HCT116 (cell line): ENCODE measurements at places on chromosomes 11 and 22. TPM values are rescaled to one million over a fixed set of nuclear protein-coding genes. Genes with fewer than 3 reads are reported as not detected.

DNA sequence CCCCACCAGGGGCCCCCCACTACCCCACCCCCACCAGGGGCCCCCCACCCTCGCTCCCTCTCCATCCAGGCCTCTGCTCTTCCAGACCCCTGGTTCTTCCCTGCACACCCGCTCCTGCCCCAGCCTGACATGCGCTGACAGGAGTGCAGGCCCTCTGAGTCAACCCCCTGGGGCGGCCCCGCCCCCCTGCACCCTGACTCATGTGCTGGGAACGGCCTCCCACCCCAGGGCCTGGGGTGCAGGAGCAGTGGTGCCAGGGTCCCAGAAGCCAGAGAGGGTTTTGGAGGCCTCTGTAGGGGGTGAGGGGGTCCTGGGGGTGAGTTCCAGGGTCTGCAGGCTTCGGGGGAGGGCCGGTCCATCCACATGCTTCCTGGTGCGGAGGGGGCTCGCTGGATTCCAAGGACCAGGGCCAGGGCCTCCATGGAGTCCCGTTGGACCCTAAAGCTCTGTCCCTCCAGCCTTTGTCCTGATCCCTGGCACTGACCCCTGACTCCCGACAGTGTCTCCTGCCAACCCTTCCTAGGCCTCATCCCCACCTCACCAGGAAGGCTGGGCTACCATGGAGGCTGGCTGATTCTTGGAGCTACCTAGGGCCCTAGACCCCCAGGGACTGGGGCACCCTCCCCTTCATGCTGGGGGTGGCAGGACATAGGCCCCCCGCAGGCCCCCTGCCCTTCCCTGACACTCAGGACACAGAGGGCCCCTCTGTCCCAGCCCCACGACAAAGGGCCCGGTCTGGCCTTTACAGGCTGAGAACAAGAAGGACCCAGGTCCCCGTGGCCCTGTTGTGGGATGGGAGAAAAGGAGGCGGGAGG, 583 bp upstream of the PKP3 start:
- H3K4me1 ChIP-seq = peaks cover 49% of the 10 kb centered on the region
- peak overlapping the region; percentile 98 for H3K27ac ChIP-seq
- peak overlapping the region; percentile 90 for H3K4me3 ChIP-seq
- H3K27me3 ChIP-seq = no peaks in the 10 kb centered on the region

- no peaks in the 10 kb centered on the region for H3K4me1 ChIP-seq
- no peak overlapping the region for H3K27ac ChIP-seq
Observed at GRCh38 chr11:83628622-83629355, 342.6 kb upstream of the CCDC90B start.

GRCh38 chr11:9459667-9460321, 1.0 kb upstream of the ZNF143 start:
- H3K36me3 ChIP-seq = no peaks in the 10 kb centered on the region
- peak overlapping the region; percentile 85 for H3K4me3 ChIP-seq
- no peaks in the 10 kb centered on the region for H3K27me3 ChIP-seq
- H3K27ac ChIP-seq = peak overlapping the region; percentile 92
- DNase-seq = peak; percentile 22

DNA sequence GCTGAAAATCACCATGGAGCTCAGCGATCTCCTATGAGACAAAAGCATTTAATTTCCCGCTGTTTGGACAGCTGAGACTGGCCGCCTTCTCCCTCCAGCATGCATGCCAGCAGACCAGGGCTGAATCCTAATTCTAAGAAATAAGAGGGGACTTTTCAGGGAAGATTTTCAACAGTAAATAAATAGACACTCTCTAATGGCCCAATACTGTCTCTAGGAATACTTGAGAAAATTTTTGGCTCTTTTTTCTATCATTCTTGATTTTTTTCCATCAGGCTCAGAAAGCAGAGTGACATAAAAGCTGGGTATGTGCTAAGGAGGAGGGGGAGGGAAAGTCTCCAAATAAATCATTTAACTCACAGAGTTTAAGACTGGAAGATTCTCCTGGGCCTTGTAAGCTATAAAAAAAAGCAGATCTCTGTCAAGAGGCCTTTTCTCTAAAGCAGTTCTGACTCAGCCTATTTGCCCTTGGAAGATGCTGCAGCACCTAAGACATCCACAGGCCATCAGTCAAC, 17.6 kb upstream of the SPON1 start:
- no peak overlapping the region for H3K27ac ChIP-seq
- H3K27me3 ChIP-seq = no peaks in the 10 kb centered on the region
- peaks cover under 1% of the 10 kb centered on the region; the same call in 1 of the 2 replicates for H3K4me1 ChIP-seq
- DNase-seq = no peak

GRCh38 chr22:45389546-45389945, 23.9 kb downstream of the SMC1B start:
- no peaks in the 10 kb centered on the region for H3K27me3 ChIP-seq
- no peaks in the 10 kb centered on the region for H3K36me3 ChIP-seq
- DNase-seq = no peak
- H3K4me1 ChIP-seq = no peaks in the 10 kb centered on the region
- no peak overlapping the region for H3K27ac ChIP-seq

- no peak overlapping the region for H3K4me3 ChIP-seq
- H3K4me1 ChIP-seq = no peaks in the 10 kb centered on the region; the same call in 1 of the 2 replicates
- no peaks in the 10 kb centered on the region for H3K36me3 ChIP-seq
- DNase-seq = no peak
- H3K27ac ChIP-seq = no peak overlapping the region
Observed at GRCh38 chr11:14414470-14415461, 55.8 kb upstream of the RRAS2 start.

DNA sequence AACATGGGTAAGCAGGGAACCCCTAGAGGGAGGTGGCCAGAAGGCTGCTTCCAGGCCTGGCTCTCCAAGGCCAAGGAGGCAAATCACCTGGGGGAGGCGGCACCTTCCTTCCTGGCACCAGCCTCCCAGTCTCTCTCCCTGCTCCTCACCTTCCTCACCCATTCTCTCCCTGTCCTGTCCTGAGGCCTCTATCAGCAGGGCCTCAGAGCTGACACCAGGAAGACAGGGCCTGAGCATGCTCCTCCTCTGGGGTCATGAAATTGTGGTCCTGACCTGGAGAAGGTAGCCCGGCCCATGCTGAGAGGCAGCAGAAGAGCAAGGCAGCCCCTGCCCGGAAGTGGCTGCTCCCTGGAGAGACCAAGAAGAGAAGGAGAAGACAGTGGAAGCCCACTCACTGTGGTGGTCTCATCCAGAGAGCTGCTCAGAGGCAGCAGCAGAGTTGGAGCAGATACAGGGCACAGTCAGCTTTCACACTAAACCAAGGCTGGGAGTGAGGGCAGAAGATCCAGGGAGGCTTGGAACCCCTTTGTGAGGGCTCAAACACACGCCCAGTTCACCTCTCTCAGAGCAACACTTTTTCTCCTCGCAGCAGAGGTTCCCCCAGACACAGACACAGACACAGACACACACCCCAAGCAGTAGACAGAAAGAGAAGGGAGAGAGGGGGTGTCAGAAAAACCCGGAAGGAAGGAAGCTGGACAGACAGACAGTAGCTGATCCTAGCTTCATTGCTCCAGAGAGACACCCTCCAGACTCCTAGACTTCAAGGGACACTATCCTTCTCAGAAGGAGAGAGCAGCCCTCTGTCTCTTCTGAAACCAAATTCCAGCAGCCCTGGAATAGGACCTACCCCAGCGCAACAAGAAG, 1.8 kb downstream of the BCL9L start:
- H3K27ac ChIP-seq = peak overlapping the region; percentile 100
- no peak for DNase-seq
- no peaks in the 10 kb centered on the region for H3K27me3 ChIP-seq

GRCh38 chr22:45688600-45689080, 17.0 kb downstream of the ATXN10 start:
- peaks cover under 1% of the 10 kb centered on the region; the same call in 1 of the 2 replicates for H3K36me3 ChIP-seq
- peak overlapping the region; percentile 53 for H3K27ac ChIP-seq
- peak overlapping the region; percentile 14 for H3K4me3 ChIP-seq
- H3K27me3 ChIP-seq = no peaks in the 10 kb centered on the region
- H3K4me1 ChIP-seq = peaks cover 83% of the 10 kb centered on the region

DNA sequence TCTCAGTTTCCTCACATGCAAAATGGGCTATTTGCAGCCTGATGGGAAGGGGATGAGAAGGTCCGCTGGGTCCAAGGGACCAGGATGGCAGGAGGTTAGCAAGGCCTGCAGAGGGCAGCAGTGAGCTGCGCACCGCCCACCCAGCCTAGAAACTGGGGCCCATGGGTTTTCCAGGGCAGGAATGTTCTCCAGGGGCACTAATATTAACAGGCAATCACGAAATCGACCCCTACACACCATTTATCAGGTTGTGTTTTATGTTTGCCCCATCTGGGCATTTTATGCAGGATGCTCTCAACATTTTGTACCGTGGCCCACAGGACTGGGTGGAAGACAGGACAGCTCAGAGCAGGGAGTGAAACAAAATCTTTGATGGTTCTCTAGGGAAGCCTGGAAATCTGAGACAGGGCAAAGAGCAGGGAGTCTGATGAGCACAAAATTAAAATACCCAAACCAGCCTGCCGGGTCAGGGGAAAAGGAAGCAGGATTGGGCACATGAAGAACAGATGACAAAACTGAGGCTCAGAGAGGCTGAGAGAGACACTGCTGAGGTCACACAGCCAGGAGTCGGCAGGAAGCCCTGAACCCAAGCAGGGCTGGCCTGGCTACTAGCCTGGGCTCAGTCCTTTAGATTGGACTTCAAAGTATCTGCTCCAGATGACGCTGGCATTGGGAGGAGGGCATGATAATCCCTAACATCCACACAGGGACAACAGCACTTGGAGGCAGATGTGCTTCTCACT, 1.6 kb upstream of the BCR start:
- H3K4me1 ChIP-seq = peaks cover 46% of the 10 kb centered on the region
- H3K27me3 ChIP-seq = no peaks in the 10 kb centered on the region
- DNase-seq = peak; percentile 27
- no peak overlapping the region for H3K4me3 ChIP-seq
- peaks cover 4% of the 10 kb centered on the region; the same call in 1 of the 2 replicates for H3K36me3 ChIP-seq

DNA sequence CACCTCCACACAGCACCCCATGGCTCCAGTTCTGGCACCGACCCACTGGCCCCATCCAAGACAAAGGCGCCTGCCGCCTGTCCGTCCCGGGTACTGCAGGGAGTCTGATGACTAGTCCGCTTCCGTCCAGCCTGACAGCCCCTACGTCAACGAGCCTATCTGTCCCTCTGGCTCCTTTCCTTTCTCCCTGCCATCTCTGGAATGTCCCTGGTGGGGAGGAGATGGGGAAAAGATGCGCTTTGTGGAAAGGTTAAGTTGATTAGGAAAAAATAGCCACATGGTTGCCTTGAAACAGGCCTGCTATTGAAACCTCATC, 10.4 kb downstream of the PDGFB start:
- no peak overlapping the region for H3K27ac ChIP-seq
- no peaks in the 10 kb centered on the region for H3K27me3 ChIP-seq
- H3K4me3 ChIP-seq = no peak overlapping the region
- DNase-seq = no peak
- peaks cover 36% of the 10 kb centered on the region for H3K4me1 ChIP-seq

GRCh38 chr11:22702031-22702430, 35.6 kb downstream of the GAS2 start:
- no peak for DNase-seq
- H3K4me3 ChIP-seq = no peak overlapping the region
- H3K27ac ChIP-seq = no peak overlapping the region
- no peaks in the 10 kb centered on the region for H3K4me1 ChIP-seq
- H3K36me3 ChIP-seq = no peaks in the 10 kb centered on the region
- peaks cover 17% of the 10 kb centered on the region; the same call in 1 of the 2 replicates for H3K27me3 ChIP-seq

DNA sequence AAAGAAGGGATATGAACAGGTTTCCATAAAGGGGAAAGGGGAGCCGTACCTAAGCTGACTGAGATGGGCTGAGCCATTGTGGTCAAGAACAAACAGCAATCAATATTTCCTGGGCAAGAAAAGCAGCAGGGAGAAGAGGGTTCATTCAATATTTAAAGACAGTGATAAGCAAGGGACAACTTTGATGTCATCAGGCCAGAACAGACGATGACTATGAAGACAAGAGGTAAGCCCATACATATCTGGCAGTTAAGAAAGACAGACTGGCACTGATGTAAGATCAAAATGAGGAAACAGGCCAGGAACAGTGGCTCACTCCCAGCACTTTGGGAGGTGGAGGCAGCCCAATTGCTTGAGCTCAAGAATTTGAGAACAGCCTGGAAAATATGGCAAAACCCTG, 2.4 kb downstream of the OR5A2 start:
- H3K36me3 ChIP-seq = no peaks in the 10 kb centered on the region
- H3K4me1 ChIP-seq = no peaks in the 10 kb centered on the region
- no peaks in the 10 kb centered on the region for H3K27me3 ChIP-seq
- H3K4me3 ChIP-seq = no peak overlapping the region
- no peak for DNase-seq
- no peak overlapping the region for H3K27ac ChIP-seq

DNA sequence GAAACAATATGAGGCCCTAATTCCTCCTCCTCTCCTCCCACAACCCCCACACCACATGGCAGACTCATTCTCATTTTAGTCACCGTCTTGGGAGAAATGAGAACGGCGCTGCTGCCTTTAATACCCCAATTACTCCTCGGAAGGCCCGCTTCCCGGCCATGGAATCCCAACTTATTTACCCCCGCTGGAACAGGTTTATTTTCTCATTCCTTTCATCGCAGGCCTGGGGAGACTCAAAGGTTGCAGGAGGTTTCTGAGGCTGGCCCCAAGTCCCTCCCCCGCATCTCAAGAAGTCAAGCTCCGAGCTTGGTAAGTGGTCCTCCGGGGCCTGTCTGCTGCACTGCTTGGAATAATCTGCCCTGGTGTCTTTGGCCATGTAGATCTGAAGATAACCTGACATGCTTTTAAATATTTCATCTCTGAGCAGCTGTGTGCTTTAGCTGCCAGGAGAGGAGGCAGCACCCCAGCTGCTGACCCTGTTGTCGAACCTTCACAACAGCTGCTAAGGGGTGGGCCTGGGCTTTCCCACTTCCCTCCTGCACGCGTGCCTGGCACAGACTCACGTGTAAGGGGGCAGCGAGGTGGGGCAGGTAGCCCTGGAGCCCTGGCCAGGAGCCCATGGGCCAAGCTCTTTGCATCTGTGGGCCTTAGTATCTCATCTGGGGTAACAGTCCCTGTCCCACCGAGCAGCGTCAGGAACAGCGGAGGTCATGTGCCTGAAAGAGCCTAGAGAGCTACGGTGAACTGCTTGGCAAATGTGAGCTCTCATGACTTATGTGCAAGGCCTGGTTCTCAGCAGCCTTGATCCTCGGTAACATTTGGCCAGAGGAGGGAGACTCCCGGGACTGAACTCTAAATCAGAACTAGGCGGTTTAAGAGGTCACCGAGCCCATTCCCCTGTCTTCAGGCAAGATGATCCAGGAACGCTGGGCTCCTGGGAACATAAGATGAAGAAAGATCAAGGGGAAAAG, 164.6 kb downstream of the ST3GAL4 start:
- H3K4me1 ChIP-seq = no peaks in the 10 kb centered on the region
- H3K27me3 ChIP-seq = peaks cover 38% of the 10 kb centered on the region
- DNase-seq = no peak
- H3K27ac ChIP-seq = no peak overlapping the region
- H3K36me3 ChIP-seq = no peaks in the 10 kb centered on the region

- no peaks in the 10 kb centered on the region for H3K27me3 ChIP-seq
- DNase-seq = no peak
- H3K36me3 ChIP-seq = no peaks in the 10 kb centered on the region
Observed at GRCh38 chr11:88439356-88439755, 101.8 kb upstream of the CTSC start.

The FAM180B gene
- total RNA-seq = not detected

The MYO18B gene
- total RNA-seq = 0.05 TPM

The SCN2B gene
- not detected for total RNA-seq

The CASP4 gene
- 21.1 TPM for total RNA-seq

The SCYL1 gene
- 104 TPM for total RNA-seq

The A4GALT gene
- total RNA-seq = 16.0 TPM

The CTSW gene
- not detected for total RNA-seq
